ENCODE measurements at places on chromosomes 3 and 15.
A peak's percentile ranks its signal among the peaks of the same experiment; 100 is the strongest.

- DNase-seq = no peak
Observed at GRCh38 chr3:188007897-188008296, 146.1 kb upstream of the LPP start.

GRCh38 chr15:81880833-81881232 is 165.0 kb downstream of the MEX3B start:
- DNase-seq = no peak

- DNase-seq = no peak
Observed at GRCh38 chr3:134872440-134873388, 77.7 kb downstream of the EPHB1 start.

GRCh38 chr3:60651799-60652198 is 599.5 kb downstream of the FHIT start:
- no peak for DNase-seq

- no peak for DNase-seq
Observed at GRCh38 chr3:61617041-61617440, 55.7 kb downstream of the PTPRG start.

GRCh38 chr3:107892955-107893624 is 197.7 kb downstream of the CD47 start:
- DNase-seq = no peak

- DNase-seq = no peak
Observed at GRCh38 chr15:29736744-29737020, 85.6 kb downstream of the TJP1 start.

DNA sequence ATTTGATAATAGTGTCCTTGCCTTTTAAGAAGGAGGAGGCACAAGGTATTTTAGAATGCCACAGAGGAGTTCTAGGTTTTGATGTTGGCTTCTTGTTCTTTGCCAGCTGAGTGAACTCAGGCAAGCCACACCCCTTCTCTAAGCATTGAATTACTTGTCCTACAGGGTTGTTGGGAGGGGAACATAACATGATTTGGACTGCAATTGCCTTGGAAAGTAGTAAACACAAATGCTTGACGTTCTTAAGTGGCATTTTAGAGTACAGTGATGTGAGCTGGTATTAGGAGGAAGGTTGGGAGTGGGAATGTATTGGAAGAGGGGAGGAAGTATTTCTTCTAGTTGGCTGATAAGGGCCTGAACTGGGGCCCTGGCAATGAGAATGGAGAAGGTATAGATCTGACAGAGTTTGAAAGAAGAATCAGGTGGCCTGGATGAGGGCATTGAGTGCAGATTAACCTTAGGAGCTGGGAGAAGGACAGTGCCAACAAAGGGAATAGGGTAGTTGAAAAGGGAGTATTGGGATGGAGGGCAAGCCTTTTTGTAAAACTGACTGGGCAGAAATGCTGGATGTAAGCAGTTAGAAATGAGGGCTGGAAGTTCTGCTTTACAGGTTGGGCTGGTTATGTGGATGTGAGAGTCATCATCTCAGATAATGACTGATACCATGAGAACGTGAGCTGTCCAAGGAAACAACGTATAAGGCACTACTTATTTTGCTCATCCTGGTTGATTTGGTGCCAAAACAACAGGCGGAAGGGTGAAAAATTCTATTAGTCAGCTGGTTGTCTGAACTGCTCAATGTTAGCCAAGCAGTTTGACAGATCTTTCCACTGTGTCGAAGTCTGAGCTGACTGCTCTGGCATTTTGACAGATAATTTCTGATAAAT is 16.7 kb downstream of the KAT2B start:
- DNase-seq = no peak

DNA sequence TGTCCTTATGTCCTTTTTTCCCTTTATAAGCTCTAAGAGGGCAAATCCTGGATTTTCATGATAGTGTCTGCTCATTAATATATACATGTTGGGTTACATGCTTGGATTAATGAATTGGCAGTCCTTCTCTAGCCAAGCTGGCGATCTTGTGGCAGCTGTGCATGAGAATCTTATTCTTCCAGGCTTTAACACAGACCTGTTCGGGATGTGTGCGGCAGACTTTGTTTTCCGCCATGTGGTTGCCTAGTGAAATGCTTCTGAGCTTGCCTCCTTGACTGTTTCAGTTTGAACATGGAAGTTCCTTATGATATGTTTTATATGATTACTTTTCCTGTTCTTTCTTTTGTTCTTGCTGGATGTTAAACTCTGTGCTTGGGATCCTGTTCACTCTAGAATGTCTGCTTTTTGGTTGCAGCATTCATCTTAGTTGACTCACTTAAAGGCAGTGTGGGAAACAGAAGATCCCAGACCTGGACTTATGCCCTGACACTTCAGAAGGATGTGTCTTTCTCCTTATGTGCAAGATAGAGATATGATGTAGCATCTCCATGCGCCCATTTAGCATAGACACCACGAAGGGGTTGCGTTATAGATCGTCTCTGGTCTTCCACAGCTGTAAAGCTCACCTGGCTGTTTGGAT is 7.2 kb downstream of the CHCHD6 start:
- DNase-seq = no peak

DNA sequence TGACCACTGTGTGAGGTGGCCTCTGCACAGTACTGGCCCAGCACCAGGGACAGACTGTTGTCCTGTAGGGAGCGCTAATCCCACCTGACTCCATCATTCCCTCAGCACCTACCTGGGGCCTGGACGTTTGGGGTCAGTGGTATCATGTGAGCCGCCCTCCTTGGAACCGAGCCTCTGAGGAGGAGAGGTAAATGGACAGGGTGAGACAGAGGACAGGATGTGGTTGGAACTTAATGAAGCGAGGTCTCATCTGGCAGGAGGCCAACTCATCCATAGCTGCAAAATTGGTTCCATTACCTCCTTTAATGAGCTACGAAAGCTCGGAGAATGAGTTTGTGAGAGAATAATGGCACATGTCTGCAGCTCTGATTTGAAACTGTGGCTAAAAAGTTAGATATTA is 13.9 kb downstream of the MAPKAPK3 start:
- DNase-seq = no peak

DNA sequence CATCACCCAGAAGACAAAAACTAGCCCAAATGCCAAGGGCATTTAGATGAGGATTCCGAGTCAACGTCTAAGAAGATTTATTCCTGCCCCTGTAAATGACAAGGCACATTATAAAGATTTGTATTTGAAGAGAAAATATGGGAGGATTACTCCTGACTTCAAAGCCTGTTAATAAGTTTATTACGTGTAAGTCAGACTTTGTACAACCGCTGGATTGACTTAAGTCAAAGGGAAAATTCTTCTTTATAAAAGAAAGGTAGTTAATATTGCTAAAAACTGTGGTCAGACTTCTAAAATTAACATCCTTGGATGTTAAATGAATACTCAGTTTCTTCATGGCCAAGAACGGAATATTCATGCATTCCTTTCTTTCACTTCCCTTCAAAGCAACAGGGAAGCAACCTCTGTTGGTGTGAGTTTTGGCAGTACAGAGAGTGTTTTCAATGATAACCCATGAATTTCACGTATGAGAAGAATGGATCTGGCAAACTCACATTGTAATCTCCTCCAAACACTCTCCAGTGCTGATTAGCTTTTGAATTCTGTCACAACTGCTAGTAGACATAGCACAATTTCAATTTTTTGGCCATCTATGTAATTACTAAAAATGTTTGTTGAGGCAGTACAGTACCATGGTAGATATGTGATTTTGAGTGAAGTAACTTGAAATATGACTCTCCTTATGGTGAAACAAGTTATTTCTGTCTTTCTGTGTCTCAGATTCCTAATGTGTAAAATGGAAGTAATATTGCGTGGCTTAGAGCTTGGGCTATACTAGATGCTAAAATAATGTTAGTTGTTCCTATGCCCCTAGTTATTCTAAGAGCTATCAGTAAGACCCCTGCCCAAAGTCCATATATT is 62.0 kb downstream of the PLD1 start:
- no peak for DNase-seq

- DNase-seq = no peak
Observed at GRCh38 chr3:43876648-43877047, 185.9 kb downstream of the ABHD5 start.

- DNase-seq = no peak
Observed at GRCh38 chr3:150545419-150546225, 674 bp downstream of the SERP1 start.

DNA sequence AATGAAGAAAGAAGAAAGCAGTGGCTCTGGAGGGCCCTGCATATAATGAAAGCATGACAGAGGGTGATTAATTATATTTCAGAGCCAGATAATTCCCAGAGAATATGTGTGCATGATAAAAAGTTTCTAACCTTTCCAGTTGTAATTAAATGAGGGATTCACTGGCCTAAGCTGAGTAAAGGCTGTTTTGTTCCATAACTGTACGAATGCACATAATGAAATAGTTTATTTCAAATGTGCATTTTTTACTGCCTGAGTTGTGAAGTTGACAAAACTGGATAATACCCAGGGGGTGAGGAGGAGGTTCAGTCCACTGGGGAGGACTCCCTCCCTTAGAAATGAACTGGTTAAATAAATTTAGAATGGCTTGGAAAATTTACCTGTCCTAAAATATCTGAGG is 616.4 kb downstream of the TAFA4 start:
- no peak for DNase-seq

GRCh38 chr3:147418371-147418781 is 9.2 kb downstream of the ZIC1 start:
- no peak for DNase-seq

DNA sequence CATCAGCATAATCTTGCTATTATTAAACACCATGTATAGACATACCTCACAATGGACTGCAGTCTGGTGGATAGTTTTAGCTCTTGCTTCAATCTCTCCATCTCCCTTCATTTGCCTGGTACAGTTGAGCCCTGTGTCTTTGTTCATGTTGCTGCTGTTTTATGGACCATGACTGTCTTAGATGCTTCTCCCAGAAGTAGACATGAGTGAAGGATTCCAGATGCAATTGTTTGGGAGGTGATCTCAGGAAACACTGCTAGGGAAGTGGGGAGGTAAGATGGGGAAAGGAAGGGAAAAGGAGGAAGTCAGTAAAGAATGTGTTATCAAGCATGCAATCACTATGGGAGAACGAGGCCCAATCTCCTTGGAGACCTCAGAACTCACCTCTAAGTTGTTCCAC is 36.3 kb upstream of the CTNNB1 start:
- DNase-seq = no peak

DNA sequence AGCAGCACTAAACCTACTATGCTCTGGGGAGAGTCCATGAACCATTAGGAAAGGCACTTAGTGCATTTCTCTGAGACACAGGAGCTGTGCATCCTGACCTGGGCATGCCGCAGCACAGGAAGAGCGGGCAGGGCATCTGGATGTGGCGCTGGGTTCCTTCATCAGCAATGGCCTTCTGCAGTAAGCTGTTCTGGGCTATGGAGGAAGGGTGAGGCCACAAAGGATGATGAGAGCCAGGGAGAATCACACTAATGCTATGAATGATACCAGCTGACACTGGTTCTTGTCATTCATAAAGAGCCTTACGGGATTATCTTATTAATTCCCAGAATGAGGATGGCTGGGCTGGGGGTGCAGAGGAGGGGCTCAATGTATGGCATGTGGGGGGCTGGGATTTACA is 12.7 kb upstream of the SCN10A start:
- no peak for DNase-seq

DNA sequence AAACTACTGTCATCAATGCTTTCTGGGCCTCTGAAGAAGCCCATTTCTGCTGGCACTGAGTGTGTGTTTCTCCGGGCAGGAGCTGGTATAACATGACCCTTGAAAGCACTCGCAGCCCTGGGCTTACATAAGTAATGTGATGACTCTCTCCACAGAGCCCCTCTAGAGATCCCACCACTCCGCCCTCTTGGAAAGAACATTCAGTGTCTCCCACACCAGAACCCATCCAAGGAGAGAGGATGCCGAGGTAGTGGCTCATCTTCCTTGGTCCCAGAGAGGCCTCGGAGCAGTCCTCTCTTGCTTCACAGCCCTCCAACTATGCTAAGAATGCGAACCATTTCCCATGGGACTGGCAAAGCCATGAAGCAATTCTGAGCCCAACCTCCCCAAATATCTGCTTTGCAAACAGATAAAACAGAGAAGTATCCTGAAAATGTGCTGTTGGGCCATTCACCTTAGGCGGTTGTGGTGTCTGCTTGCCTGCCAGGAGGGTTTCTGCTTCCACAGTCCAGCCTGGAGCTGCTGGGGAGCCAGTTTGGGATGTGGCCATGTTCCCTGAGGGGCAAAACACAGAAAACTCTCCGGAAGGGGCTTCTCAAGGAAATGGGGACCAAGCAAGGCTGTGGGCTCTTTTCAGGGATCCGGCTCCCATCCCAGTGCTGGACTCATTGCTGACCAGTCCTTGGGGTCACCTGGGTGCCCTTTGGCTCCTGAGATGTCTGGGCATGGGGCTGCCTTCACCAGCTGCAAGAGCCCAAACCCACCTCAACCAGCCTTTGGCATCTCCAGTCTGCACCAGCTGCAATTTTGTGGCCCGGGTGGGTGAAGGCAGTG is 47.3 kb downstream of the AMOTL2 start:
- DNase-seq = no peak

GRCh38 chr15:79089331-79089889 is 1.2 kb downstream of the RASGRF1 start:
- no peak for DNase-seq

DNA sequence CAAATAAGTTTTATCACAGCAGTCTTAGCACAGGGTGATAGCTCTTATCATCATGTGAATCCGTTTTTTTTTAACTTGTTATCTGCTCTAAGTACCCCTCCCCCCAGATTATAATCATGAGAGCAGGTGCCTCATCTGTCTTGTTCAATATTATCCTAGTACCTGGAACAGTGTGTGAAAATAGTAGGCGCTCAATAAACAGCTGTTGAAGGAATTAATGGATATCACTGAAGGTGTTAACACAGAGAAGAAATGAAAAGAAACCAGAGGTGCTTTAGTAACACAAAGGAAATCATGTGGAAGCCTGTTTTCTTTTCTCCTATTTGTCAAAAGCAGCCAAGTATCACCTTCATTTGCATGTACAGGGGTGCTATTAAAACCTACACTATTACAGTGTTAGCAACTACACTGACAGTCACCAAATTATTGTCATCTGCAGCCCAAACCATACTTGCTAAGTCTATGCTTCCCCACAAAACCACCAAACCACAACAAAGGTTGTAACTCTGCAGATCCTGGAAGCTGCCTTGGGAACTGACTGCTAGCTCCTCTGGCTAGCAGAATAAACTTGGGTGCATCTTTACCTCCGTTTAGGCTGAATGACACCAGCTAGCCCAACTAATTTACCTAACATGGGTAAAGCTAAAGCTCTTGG is 2.9 kb downstream of the XPC start:
- peak; percentile 58 for DNase-seq

GRCh38 chr3:158725348-158726011 is 6.8 kb downstream of the RARRES1 start:
- DNase-seq = no peak

DNA sequence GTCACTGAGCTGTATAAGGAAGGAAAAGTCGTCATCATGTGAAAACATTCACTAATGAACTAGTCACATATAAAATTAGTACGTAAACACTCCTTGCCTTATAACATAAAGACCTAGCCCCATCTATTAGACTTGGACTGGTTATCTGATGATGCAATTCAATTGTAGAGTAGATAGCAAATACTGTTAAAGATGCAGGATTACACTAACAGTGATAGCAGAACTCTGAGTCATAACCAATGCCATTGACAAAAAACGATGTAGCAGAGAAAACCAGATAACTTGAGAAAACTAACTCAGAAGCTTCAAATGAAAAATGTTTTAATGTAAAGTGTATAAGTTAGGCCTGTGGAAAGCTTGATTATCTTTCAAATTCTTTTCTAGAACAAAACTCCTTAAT is 132.2 kb downstream of the WDR72 start:
- no peak for DNase-seq
